ENCODE measurements at places on chromosomes 6 and 20.

DNA sequence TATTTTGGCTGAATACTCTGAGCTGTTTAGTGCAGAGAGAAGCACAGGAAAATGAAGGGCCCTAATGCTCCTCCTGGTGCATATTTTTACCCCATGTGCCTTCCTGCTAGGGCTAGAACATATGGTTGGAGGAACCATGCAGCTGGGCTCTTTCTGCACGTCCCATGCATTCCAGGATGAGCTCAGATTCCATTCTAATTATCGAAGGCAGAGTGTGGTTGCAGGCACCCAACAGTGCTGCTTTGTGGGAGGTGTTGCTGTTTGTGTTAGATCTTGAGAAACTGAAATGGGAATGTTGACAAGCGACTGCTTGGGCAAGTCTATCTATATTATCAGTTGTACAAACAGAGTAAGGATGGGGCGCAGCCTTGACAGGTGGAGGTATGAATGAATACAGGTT, 419.5 kb downstream of the DHX35 start:
- no peak for DNase-seq

- DNase-seq = no peak
These were observed 68.8 kb upstream of the TNFAIP3 start for GRCh38 chr6:137798261-137798660.

GRCh38 chr6:129874837-129875236, 13.7 kb upstream of the TMEM244 start:
- no peak for DNase-seq

DNA sequence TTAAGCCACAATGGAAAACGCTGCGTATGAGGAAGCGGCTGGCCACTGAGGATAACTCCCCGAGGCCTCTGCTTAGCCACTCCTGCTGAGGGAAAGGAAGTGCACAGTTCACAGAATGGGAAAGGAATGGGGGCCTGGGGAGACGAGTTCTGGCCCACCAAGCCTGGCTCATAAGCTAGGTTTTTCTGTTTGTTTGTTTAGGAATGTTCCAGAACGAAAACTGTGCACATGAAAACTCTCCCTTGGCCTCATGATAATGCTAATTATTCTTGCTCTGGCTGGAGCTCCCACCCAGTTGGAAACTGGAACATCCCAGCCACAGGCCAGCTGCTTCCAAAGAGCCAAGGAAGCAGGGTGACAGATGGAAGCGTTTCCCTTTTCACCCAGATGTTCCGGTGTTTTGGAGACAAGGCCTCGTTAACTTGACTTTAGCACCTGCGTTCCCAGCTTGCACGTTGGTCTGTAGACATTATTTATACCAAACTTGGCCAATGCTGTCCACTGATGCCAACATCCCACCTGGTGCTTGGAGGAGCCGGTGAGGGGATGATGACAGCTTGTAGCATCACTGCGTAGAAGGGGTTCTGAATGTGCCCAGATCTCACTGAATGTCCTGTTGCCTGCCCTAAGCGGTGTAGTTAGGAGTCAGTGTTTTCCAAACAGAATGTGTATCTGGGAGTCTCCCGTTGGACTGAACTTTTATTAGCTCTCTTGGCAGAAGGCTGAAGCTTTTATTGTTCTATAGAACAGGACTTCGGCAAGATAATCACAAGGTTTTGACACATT, 34.5 kb downstream of the APCDD1L start:
- no peak for DNase-seq

GRCh38 chr6:133092771-133093170, 148.4 kb upstream of the EYA4 start:
- no peak for DNase-seq

GRCh38 chr20:62914970-62915457, 11.3 kb downstream of the DIDO1 start:
- DNase-seq = no peak

GRCh38 chr6:157586088-157586414, 205.1 kb downstream of the ZDHHC14 start:
- DNase-seq = no peak

DNA sequence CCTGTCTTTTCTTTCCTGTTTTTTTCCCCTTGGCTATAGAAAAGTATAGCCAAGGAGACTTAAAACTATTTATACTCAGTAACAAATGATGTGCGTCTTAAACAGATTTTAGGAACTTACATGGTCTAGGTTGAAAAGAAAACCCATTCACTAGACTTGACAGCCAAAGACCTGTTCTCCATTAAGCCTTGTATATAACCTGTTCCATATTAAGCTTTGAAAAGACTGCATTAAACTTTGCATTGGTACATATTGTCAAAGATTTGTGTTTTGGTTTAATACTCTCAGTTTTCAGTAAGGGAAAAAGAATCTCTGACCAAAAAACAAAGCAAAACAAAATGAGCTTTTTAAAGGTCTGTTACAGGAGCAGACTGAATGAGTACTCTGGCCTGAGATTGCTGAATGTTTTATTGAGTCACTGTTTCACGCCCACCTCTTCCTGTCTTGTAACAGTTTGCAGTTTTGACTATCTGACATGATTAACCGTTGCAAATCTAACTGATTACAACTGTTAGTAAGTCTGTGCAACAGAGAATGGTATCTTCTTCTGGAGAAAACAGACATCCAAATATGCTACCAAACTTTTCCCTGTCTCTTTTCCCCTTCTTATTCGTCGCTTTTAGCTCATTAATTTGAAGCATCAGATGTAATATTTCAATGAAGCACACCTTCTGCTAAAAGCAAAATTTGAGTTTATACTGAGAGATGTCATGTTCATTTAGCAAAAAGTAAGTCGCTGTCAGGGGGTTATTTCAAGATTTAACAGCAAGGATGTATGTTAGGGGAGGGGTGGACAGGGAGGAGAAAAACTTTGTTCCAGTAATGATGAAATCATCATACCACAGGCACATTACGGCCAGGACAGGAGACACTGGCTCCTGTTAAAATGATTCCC, 59.1 kb upstream of the SUPT3H start:
- DNase-seq = no peak

DNA sequence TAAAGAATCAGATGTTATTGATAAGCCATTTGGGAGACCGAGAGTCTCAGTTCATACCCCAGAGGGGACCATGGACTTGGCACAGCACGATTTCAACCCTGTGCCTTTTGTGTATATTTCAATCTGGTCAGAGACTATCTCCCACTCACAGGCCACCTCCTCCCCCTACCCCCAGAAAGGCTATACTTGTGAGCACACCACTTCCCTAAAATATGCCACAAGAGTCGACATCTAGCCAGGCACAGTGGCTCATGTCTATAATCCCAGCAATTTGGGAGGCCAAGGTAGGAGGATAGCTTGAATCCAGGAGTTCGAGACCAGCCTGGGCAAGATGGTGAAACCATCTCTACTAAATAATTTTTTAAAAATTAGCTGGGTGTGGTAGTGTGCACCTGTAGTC, 13.6 kb upstream of the TCF15 start:
- DNase-seq = no peak

DNA sequence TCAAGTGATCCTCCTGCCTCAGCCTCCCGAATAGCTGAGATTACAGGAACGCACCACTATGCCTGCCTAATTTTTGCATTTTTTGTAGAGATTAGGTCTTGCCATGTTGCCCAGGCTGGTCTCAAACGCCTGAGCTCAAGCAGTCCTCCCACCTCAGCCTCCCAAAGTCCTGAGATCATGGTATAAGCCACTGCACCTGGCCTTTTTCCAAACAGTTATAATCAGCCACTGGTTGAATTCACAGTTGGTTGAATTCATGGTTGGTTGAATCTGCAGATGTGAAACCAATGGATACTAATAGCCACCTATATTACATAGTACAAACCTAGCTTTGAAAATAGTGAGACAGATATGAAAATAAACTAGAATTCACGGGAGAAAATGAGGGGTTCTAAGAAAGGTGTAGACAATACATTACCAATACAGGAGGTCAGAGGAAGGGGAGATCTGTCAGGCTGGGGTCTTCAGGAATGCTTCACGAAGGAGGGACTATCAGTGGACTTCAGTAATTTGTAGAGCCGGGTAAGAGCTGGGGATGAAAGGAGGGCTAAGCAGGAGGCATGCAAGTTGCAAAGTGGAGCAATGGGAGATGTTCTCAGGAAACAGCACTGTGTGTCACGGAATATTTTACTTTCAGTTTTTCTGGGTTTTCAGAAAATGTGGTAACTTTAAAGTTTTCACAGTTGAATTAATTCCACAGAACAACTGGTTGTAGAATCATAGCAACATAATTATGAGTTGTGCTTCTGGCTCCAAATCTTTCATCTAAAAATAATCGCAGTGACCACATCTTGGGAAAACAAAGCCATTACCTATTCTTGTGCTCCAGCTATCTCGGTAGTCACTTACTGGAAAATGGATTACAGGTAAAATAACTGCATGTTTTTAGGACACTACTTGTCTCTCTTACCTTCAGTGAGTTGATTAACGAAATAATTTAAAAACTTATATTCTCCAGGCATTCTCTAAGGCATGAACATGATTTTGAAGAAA, 12.9 kb upstream of the CEP85L start:
- DNase-seq = no peak

- DNase-seq = no peak
These were observed 1.9 kb downstream of the GCNT2 start for GRCh38 chr6:10522929-10523573.

DNA sequence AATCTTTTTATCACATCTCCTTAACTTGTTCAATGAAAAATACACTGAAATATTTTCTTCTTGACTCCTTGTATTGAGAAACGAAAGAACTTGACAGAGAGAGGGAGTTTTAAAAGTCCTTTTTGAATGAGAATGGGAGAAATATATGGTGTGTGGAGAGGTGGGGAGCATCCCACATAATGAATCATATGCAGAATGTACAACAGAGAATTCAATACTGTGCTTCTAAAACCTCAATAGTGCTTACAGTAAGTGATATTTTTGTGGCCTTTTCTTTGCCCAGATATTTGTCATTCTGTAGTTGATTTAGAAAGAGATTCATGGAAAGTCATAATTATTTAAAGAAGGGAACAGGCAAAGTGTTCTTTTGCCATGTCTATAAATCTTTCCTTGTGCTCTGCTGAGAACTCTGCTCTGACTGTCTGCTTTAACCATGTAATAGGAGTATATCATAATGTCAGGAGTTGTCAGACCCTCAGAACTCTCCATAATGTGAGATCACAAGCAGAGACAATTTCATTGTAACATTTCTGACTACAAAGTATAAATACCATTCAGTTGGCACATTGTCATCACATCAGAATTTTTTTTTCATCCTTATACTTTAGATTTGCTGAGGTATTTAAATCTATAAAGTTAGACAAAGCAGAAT, 32.8 kb upstream of the HS3ST5 start:
- no peak for DNase-seq

DNA sequence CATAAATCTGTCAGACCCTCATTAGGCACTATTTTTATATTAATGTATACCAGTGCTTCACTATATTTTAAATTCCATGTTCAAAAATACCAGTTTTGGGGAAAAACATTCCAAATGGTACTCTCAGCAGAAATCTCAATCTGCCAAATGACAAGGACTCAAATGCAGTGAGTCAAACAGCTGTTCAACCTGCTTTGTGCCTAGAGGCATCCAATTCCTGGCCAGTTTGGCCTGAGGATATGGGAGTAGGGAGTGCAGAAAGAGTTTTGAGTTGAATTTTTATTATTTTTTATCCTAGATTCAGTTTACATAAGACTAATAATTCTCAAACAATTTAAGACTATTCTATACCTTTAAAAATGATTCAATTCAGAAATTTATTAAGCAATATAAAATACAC, 216.8 kb downstream of the LAMA2 start:
- no peak for DNase-seq

GRCh38 chr20:2114990-2115681, 13.5 kb downstream of the STK35 start:
- DNase-seq = no peak

DNA sequence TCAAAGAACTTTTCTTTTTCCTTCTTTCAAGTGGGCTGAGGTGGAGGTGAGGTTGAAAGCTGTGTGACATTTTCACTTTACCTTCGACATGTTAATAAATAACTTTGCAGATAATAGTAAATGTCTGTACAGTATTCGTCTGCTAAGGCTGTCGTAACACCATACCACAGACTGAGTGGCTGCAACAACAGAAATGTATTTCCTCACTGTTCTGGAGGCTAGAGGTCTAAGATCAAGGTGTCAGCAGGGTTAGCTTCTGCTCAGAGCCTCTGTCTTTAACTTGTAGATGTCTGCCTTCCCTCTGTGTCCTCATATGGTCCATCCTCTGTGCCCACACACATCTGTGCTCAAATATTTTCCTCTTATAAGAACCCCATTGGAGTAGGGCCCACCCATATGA, 14.9 kb downstream of the PHACTR2 start:
- no peak for DNase-seq

GRCh38 chr20:64103871-64104666, 3.3 kb downstream of the NPBWR2 start:
- no peak for DNase-seq

DNA sequence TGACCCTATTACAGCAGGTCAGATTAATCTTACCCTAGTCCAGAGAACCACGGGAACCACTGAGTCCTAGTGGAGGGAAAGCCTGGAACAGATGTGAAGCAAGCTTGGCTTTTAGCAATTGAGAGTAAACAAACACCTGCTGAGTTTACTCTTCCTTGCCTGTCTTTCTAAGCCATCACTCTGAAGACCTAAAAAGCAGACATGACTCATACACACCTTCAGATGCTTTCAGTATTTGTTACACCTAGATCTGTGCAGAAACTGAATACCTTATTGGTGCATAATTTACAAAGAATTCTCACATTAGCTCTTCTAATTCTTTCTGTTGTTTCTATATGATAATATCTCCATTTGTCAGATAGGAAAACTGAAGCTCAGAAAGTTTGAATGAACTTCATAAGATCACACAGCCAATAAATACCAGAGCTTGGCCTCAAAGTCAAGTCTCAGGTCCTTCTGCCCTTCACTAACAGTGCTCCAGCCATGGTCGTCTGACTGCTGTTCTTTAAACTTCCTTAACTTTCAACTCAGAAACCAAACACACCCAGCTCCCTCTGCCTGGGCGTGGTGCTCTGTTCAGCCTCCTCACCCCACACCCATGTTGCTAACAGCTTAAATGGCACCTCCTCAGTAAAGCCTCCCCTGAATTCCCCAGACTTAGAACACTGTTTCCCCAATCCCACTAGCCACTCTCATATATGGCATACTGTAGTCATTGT, 8.6 kb upstream of the GABBR1 start:
- no peak for DNase-seq

- peak; percentile 63 for DNase-seq
These were observed at the start of gene SIM1 for GRCh38 chr6:100464903-100465700. Gene SIM1 (minus strand): TSS chr6:100464921. CDS start chr6:100463468, 1,453 bp downstream.

DNA sequence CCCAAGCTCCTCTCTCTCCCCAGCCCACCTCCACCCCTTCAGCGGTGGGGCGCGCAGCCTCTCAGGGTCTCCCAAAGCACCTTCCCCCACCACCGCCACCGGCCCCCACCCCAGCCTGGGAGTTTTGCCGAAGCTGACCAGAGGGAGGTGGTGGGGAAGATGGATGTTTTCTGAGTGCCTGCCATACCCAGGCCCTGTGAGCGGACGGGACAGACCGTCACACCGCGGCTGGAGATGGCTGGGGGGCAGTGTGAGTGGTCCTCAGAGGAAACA, 5.7 kb downstream of the C20orf204 start:
- DNase-seq = no peak

DNA sequence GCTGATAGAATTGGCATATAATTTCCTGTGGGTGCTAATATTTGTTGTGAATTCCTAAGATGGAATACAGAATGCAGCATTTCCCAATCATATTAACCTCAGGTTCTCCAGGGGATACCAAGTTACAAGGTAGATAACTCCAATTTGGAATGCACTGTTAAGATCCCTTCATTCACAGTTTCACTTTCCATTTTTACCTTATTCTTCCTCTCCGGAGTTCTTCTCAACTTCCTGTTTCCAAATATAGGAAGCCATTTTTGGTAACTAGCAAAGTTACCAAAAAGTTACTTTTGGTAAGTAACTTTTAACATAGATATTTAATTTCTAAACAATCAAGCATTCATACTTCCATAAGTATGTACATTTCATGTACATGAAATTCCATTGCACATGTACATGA, 63.5 kb upstream of the PHACTR2 start:
- no peak for DNase-seq
